ENCODE measurements at places on chromosomes 1 and 21.

GRCh38 chr1:3403388-3404231 lies 50.9 kb upstream of the ARHGEF16 start:
- no peak for DNase-seq

DNA sequence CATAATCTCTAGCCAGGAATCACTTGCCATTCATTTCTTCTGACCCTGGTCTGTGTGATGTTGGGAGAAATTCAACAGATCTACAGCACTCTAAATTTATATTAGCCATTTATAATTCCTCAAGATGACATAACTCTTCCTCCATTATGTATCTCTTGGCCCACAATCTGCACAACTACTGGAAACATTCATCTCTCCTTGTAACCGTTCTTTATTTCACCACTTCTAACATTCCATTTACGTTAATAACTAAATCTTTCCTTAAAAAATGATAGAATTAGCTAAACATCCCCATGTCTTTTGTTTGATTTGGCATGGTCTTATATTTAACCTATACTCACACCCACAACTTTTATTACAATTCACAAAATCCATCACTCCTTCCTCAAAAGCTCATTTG lies 166.0 kb downstream of the COL11A1 start:
- DNase-seq, result no peak

GRCh38 chr1:171807556-171807955 lies 26.1 kb downstream of the METTL13 start:
- DNase-seq, result no peak

DNA sequence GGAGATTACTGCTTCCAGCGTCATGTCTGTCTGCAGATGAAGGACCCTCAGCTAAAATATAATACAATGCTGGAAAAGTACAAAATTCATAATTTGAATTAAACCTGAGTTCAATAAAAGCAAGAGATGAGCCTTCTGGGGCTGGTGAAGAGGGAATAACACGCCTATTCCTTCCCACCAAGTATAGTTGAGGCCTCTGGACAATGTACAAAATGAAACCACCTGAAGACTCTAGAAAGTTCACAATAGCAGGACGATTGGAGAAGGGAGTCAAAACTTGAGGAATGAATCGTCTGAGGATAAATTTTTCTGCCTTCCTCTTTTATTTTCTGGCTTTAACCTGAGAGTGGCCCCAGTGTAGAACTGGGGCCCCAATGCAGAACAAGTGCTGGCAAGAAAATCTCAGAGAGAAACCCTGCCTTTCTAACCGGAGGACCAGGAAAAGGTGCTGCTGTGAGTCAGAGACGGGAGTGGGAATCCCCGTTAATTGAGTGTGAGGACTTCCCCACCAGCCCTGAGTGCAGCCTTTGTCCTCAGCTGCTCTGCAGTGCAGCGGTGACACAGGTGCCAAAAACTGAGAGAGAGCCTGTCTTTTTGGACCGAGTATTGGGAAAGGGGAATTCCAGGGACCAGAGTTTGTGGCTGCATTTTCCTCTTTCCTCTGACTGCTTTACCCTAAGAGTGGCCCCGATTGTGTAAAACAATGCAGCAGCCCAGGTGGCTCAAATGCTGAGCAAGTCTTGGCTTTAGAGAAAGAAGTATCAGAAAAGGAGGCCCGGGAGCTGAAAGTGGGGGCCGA lies 264.9 kb downstream of the DYRK1A start:
- DNase-seq, result no peak

DNA sequence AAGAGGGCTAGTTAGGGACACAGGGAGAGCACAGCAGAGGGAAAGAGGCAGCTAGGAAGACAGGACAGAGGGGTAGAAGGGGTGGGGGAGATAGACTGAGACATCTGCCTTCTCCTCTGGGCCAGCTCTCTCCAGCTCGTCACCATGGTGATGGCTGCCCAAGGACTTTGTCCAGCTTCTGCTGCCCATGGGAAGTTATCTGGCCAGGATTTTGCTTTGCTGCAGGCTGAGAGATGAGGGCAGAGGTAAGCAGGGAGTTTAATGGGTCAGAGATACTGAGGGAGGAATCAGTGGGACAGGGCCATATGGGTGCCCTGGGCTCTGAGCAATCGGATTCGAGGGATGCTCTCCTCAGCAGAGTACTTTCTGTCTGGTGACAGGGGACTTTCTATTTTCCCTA lies 34.5 kb upstream of the GPR37L1 start:
- DNase-seq, result no peak

GRCh38 chr1:234729561-234730474 lies 119.8 kb upstream of the IRF2BP2 start:
- no peak for DNase-seq

DNA sequence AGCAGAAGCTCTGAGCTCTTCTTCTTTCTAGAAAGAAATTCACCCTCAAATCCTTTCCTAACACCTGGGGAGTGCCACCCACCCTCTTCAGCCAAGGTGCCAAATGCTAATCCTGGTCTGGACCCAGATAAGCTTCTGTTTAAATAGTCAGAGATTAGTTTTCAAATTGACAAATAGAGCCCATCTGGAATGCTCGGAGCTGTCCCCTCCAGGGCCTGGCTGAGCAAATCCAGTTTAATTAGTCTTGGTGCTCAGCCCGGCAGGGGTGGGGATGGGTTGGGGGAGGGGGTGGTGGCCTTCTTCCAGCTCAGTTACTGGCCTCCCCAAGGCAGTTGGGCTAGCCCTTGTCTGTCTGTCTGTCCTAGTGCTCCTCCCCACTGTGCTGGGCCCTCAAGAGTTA lies 269.5 kb downstream of the GRIK3 start:
- no peak for DNase-seq

GRCh38 chr1:160177667-160178066 lies 12.7 kb upstream of the CASQ1 start:
- no peak for DNase-seq

DNA sequence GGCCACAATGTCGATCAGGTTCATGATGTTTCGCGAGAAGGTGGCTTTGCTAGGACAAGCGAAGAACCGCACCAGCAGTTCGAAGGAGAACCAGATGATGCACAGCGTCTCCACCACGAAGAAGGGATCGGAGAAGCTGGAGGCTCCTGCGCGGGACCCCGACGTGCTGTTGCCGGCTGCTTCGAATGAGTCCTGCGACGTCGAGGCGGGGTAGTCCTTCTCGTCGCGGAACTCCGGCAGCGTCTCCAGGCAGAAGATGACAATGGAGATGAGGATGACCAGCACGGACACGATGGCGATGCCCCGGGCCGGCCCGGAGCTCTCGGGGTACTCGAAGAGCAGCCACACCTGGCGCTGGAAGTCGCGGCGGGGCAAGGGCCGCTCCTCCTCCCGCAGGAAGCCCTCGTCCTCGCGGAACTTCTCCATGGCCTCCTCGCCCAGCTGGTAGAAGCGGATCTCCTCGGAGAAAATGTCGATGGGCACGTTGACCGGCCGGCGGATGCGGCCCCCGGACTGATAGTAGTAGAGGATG lies 869 bp downstream of the KCNA3 start:
- no peak for DNase-seq

DNA sequence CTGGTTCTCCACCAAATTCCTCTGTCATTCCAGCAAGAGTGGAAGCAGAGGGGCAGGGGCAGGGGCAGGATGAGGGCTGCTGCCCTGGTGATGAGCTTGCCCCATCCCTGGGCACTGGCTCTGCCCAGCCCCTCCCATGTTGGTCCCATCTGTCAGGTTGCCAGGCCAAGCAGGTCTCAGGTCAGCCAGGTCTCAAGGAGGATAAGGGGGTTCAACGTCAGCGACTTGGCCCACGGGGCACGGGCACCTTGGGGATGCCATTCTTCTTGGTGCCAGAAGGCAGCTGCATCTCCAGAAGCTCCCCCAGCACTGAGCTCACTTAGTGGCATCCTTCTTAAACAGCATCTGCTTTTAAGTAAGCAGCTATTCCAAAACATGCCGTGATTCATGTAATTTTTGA lies 133.1 kb downstream of the AJAP1 start:
- DNase-seq, result no peak

GRCh38 chr1:232057217-232057895 lies 430.8 kb downstream of the DISC1 start:
- no peak for DNase-seq

DNA sequence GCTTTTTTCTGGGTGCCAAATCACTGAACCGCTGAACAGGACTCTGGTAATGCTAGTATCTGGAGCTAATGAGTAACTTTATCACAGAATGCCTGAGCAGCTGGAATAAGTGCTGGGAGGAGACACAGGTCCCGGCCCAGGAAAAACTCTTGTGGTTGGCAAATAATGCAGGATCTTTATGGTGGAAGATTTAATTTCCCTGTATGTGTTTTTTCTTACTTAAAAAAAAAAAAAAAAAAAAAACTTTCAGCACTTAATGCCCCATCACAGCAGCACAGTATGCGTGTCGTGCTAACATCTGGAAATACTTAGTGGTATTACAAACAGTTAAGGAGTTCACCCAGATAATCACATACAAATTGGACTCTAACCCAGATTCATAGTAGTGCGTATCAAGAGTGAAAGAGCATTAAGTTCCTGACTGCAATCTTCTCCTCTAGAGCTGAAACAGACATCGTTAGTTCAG lies 220.7 kb downstream of the TOMM20 start:
- no peak for DNase-seq
